Right hindlimb (tissue), 1 donor: ENCODE measurements at places on chromosomes 11 and 22.

GRCh38 chr11:28257761-28258160, 149.6 kb downstream of the METTL15 start:
- DNase-seq, result no peak

DNA sequence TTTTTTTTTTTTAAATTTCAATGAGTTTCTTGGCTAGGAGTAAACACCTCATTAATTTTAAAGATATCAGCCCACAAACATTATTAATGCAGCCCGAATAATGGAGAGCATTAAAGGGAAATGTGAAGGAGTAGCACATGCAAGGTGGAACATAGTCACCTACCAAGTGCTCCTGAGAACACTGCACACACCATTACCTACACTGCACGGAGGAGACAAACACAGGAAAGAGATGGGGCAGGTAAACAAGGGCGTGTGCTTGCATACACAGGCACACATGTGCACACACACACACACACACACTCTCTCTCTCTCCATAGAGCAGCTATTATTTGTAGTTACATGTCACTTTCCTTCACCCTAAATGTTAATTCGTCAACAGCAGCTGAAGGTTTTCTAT, 30.2 kb downstream of the HTR3B start:
- no peak for DNase-seq

GRCh38 chr11:131536159-131536558, 165.7 kb downstream of the NTM start:
- DNase-seq, result no peak

DNA sequence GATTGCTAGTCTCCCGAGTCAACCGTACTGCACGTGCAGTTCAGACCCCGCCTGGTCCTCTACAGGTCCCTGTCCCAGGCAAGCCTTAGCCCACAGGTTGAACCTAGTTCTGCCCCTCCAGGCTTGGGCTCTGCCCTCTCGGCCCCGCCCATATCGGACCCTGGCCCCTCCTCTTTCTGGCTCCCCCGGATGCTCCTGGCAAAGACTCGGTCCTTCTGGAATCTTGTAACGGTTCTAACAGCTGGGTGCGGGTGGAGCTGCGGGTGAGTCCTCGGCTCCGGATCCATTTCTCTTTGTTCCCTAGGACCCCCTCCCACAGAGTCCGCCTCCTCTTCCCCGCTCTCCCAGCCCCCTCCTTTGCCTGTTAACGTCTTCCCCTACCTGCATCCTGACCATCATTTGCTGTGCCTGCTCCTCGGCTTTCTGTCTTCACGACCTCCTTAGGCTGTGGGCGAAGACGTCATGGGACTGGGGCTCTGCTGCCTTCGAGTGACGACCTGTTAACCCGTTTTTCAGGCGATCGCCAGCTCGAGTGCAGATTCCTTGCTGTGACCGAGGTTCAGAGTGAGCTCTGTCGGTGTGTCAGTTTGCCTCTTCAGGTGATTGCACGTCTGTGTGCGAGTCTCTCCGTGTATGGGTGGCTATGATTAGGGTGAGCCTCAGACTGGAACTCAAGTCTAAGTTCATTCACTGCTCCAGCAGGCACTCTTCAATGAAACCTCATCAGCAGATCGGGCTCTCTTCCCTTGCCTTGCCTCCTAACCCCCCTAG, at the start of gene DNHD1:
DNHD1 (plus strand) TSS at position 212 of the 771 bp plus-strand sequence. CDS start 936 bp downstream, outside the sequence.
- DNase-seq, result peak; percentile 57

DNA sequence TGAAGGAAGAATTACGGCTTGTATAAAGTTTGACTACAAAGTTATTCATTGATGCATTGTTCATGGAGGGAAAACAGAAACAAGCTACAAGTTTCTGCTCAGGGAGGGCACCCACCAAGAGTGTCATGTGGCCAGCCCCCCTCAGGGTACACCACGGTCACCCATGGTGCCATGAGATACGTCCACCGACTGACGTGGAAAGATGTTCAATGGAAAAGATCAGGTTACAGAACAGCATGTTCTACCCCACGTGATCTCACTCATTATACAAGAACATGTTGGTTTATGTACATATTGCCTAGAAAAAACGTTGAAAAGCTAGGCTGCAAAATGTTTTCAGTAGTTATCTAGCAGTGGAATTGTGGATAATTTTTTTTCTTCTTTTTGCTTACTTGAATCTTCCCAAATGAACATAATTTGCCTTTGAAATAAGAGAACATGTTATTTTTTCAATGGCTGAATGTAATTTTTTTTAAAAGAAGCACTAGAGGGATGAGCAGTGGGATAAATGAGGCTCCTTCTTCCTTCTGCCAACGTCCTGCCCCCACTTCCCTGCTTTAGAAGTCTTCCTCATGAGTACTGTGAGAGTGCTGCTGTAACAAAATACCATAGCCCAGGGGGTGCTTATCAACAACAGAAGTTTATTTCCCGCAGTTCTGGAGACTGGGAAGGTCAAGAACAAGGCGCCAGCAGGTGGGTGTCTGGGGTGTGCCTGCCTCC, 22.5 kb downstream of the RCN1 start:
- no peak for DNase-seq

GRCh38 chr11:69195824-69196782, 40.4 kb downstream of the SMIM38 start:
- DNase-seq, result no peak

DNA sequence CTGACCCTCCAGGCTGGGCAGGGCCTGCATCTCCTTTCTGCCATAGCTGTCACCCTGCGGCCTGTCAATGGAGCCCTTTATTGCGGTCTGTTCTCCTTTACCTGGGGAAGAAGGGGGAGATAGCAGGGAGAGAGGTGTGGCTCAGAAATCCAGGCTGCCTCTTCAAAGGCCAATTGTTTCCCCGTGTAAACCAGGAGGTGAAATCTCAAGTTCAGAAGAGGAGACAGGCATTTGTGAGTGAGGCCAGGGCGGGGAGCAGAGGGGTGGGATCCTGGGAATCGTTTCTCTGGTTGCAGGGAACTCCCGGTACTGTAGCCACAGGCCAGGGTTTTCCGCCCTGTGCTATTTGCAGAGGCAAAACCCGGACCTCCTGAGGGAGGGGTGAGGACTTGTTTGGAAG, 9.1 kb downstream of the DCPS start:
- DNase-seq, result peak; percentile 37

GRCh38 chr22:40335358-40335757, 10.9 kb upstream of the ADSL start:
- no peak for DNase-seq

DNA sequence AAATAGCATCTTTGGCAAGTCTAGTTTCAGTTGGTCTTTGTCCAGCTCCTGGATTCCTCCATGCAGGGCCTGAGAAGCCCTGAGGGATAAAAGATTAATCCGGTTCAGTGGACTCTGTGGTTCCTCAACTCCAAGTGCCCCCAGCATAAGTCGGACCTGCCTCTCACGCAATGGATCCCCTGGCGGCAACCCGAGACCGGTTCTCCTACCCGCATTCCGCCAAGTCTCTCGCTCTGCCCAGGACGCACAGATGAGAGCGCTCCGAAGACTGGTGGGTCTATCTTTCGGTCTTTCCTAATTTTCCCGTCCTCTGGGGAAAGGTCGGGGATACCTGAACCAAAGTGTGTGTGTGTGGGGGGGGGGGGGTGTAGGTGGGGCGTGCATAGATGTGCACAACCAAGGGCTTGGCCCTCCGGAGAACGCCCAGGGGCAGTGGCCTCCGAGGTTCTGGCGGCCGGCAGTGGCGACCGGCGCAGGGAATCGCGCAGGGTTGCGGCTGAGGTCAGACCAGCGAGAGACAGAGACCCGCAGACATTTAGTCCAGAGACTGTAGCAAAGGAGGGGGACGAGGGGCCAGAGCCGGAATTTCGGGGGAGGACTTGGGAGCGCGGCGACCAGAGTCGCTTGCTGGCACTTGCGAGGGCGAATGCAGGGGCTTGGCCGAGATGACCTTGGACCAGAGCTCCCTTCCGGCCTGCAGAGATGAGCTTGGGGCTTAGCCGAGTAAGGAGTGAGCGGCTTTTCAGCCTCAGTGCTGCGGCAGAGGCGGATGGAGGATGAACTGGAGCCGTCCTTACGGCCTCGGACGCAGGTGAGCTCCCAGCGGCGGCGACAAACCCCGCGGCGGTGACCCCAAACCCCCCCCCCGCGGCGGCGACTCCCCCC, 712 bp upstream of the SLC2A11 start:
- peak; percentile 56 for DNase-seq

DNA sequence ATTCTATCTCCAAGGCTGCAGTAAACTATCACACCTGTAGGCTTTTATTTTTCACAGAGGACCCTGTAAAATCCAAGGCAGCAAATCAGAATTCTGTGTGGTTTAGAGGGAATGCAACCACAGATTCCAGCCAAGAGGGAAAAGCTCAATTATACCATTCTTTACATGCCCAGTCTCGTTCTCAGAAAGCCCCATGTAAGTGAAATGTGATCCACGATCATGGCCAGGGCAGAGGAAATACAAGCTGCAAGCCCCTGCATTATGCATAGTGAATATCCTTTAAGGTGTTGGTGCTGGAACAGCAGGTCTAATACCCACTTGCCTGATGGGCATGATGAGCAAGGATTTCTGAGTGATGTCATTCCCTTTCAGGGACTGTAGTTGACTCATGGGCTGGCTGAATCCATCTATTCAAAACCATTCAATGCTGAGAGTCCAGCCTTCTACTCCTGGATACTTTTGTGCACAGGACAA, 198.7 kb upstream of the MTMR2 start:
- no peak for DNase-seq

- DNase-seq, result no peak
These were observed 184.1 kb downstream of the BCR start for GRCh38 chr22:23364389-23364788.

DNA sequence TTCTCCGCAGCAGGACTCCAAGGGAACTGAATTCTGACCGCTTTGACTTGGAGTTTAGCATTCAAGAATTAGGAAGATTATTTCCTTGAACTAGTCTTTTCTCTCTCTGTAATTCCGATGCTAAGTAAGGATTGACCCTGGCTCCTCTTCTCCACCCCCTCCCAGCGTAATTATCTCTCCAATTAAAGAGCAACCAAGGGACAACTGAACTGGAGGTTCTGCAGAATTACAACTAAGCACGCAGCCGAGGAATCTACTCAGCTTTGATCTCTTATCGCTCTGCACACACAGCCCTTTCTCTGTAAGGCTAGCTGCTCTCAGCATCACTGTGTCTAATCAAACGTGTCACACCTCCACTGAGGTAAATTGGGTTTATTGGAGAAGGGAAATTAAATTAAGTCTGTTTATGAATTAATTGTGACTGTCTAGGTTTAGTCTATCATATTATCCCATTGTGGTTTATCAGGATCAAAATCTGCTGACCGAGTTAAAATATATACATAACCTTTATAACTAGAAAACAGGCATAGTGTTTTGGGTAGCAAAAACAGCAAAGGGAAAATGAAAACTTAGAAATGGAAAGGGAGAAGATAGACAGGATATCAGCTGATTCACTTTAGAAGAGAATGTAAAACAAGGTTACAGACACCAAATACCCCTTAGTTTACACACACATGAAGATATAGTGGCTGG, 241.3 kb upstream of the LARGE1 start:
- no peak for DNase-seq

- no peak for DNase-seq
These were observed 253.1 kb downstream of the FAT3 start for GRCh38 chr11:92477686-92478085.

- no peak for DNase-seq
These were observed 21.3 kb upstream of the OR52M1 start for GRCh38 chr11:4523666-4524065.

- no peak for DNase-seq
These were observed 23.1 kb upstream of the IZUMO1R start for GRCh38 chr11:94281324-94281723.

DNA sequence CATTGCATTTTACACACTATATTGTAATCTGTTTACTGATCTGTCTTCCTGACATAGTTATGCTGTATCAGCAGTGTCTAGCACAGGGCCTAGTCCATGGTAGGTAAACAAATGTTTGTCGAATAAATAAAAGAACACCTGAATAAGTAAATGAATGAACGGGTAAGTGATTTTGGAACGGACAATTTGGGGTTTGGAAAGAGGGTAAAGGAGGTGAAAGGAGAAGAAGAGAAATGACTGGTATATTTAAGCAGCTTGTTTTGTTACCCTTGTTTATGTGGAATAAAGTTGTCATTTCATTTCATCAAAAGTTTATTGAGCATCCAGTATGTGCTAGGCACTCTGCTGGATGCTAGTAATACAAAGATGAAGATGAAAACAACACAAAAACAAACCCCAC, at the start of gene HEPN1:
HEPN1 (plus strand) TSS at position 301 of the 400 bp plus-strand sequence.
- no peak for DNase-seq

DNA sequence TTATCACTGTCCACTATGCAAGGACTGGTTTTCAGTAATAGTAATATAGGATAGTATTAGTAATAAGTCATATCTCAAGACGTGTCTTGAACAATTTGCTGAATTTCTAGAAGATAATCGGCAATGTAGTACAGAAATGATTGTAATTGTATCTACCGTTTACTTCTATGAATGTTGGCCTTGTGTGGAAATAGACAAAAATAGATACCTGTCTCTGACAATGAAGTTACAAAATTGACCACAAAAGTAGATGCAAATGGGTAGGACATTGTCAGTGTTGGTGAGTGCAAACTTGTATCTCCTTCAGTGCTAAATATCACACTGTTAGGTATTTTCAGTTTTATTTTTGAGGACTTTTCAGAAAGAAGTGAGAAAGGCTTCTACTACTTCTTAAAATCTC, 43.1 kb downstream of the SVIP start:
- DNase-seq, result no peak

- no peak for DNase-seq
These were observed 929 bp downstream of the PRDM10 start for GRCh38 chr11:130001461-130002351.

DNA sequence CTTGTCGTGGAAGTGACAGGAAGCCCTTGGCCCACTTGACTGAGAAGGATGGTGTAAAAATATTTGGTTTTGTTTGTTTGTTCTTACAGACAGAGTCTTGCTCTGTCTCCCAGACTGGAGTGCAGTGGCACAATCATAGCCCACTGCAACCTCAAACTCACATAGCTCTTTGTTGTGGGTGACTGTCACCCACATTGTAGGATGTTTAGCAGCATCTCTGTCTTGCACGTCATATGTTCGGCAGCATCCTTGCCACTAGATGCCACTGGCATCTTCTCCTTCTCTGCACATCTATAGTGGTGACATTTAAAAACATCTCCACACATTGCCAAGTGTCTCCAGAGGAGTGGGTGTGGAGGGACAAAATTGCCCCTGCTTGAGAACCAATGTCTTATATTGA, 56.8 kb downstream of the PRR5L start:
- no peak for DNase-seq

- DNase-seq, result no peak
These were observed 757 bp downstream of the SPI1 start for GRCh38 chr11:47377571-47378009.

DNA sequence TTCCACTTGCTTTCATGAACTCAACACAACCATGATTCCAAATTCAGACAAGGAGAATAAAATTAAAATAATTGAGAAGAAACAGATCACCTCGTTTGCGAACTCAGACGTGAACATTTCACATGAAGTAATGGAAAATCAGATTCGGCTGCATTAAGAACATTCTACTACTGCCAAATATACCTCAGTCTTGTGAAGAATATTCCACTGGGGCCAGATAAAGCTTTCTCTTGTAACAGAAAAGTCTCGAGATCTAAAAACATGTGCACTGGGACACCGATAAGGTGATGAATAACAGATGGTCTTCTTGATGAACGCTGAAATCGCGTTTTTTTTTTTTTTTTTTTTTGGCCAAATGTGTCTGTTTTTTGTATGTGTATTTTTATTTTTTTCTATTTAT, 761.1 kb downstream of the BRD1 start:
- no peak for DNase-seq

GRCh38 chr11:17351510-17352176, at the start of gene NCR3LG1:
TSS of gene NCR3LG1 (plus strand) at chr11:17351800. CDS start at chr11:17351970, 170 bp downstream.
- DNase-seq, result peak; percentile 50

GRCh38 chr22:48941903-48942575, 885.6 kb downstream of the BRD1 start:
- DNase-seq, result no peak

- DNase-seq, result peak; percentile 64
These were observed 3.0 kb downstream of the PKP3 start for GRCh38 chr11:396948-397548.
